Neural crest cell (in vitro differentiated cells): ENCODE measurements at places on chromosomes 2 and 18.

DNA sequence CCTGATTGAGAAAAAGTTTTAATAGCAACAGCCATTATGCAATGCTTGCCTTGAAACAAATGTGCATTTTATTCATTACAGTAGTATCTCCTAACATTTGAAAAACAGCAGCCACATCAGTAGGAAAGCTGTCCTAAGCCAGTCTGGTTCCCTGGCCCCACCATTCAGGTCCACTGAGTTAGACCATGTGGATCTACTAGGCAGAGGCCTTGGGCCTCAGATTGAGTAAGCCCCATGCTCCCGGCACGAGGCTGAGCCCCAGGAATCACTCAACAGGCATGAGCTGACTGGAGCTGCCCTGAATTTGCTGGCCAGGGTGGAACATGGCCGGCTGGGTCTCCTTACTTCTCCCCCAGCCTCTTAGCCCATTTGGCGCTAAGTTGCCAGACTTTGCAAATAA lies 103.4 kb downstream of the ZFP36L2 start:
- DNase-seq = no peak

- DNase-seq = no peak
These were observed 286.6 kb downstream of the DPP10 start for GRCh38 chr2:114729026-114729425.

GRCh38 chr2:117137371-117137770 lies 677.1 kb upstream of the DDX18 start:
- DNase-seq = no peak

DNA sequence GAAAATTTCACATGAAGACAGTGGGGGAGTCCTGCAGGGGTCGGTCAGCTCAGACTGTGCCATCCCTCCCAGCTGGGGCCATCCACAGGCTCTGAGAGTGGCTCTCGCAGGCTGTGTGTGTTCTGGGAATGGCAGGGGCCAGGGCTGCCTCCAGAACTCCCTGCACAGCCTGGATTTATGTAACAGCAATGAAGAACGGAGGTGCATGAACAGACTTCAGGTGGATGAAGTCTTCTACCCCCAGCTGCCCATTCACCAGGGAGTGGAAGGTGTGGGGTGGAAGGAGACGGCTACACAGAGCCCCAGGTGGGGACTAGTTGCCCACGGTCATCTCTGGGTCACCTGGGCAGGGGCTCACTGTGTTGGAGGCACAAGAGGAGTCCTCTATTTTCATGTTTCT lies 56.1 kb upstream of the HDAC4 start:
- no peak for DNase-seq
